ENCODE measurements at places on chromosomes 13 and 19.

- peak; percentile 23 for DNase-seq
Observed at GRCh38 chr19:54684527-54684926, 21.7 kb downstream of the LILRB4 start.

- DNase-seq = no peak
Observed at GRCh38 chr13:108375772-108376171, 106.3 kb downstream of the TNFSF13B start.

- no peak for DNase-seq
Observed at GRCh38 chr19:55391191-55391670, 5.5 kb downstream of the RPL28 start.

- DNase-seq = peak; percentile 74
Observed at GRCh38 chr13:101527130-101527529, 74.7 kb downstream of the ITGBL1 start.

GRCh38 chr13:108987517-108987916, 358.1 kb downstream of the MYO16 start:
- no peak for DNase-seq

GRCh38 chr13:30314069-30314468, 6.7 kb upstream of the KATNAL1 start:
- no peak for DNase-seq

DNA sequence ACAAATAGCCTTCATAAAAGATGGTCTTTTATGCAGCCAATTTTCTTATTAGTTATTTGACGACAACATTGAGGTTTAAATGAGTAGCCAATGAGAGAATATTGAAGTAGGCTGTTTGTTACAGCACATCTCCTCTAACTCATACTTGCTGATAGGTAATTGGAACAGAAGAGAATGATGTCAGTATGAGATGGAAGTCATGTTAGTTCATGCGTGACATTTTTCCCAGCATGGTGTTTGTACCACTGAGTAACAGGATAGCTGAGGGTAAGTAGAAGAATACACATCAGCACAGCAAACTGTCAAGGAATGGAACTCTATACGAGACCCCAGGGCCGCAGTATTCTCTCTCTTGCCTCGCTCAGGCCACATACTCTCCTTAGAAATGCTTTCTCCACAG, 37.2 kb downstream of the COL4A2 start:
- no peak for DNase-seq

DNA sequence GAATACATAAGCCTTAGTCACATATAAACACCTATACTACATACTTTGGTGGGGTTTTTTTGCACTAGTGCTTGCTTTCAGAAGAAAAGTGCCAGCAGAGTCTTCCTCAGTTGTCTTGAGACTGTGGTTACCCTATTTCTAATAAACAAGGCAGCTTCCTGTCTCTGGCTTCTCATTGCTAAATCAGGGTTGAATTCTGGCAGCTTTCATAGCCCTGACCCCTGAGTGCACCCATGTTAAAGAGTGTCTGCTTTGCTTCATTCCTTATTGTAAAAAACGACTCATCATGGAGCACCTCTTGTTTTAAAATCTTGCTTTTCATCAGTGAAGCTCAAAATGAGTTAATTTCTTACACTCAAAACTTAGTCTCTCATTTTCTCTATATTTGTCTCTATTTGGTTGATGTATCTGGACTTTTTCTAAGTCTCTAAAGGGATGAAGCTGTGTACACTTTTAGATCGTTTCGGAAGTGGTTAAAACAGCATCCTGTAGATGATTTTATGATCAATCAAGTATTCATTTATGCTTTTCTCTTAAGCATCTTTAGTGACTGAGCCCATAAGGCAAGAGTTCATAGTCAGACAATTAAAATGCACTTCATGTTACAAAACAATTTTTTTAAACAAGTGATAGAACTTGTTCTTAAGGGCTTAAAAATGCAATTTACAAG, 72.1 kb downstream of the KLF12 start:
- DNase-seq = peak; percentile 33

- no peak for DNase-seq
Observed at GRCh38 chr13:41007744-41008128, 11.4 kb downstream of the ELF1 start.

DNA sequence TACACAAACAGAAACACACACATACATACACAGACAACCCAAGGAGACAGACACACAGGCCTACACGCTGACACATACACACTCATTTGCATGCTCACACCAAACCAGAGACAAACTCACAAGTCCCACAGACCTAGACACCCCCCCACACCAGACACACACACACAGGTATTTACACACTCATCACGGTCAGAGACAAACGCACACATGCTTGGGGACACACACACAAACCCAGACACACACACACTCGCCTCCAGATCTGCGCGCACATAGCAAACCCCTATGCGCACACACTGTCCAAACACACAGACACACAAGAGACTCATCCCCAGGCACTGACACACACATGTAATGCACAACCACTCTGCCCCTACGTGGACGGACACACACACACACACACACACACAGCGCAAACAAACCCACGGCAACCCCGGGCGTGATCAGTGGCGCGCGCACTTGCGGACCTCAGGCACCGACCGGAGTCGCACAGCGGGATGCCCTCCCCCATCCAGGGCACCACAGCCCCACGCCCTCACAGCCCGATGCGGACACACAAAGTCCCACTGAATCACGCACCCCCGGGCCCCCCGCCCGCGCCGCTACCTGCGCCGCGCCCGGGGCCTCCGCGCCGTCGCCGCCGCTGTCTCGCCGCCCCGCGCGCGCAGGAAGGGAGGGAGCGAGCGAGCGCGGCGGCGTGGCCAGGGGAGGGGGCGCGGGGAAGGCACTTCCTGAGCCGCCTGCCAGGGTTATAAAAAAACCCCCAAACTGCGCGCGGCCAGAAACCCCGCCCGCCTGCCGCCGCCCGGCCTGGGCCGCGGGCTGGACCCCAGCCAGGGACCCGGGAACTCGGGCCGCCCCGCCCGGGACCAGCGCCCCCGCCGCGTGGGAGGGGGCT, at the start of gene ADAMTS10:
Gene ADAMTS10, minus strand, starts transcription at position 675 of the 895 bp plus-strand sequence. CDS start 5,005 bp downstream, outside the sequence.
- no peak for DNase-seq

- peak; percentile 75 for DNase-seq
Observed at GRCh38 chr19:575527-576506, 3.4 kb downstream of the BSG start.

GRCh38 chr13:78305171-78305570, 298.2 kb downstream of the POU4F1 start:
- no peak for DNase-seq

DNA sequence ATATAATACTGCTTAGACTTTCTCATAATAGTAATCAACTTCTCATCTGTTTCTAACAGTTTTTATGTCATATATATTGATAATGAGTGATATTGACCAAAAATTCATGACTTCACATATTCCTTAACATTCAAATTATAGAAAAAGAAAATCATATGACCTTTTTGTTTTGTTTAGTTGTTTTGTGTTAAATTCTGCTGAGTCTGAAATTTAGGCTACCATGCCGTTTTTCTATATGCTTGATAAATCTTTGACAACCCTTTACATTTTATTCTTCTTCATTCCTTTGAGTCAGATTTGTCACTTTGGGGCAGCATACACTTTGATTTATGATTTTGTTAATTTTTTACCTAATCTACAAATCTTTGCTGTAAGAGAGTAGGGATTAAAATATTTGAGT, 176.4 kb downstream of the ITGBL1 start:
- DNase-seq = no peak

- DNase-seq = no peak
Observed at GRCh38 chr13:40429706-40430545, 236.5 kb downstream of the FOXO1 start.

DNA sequence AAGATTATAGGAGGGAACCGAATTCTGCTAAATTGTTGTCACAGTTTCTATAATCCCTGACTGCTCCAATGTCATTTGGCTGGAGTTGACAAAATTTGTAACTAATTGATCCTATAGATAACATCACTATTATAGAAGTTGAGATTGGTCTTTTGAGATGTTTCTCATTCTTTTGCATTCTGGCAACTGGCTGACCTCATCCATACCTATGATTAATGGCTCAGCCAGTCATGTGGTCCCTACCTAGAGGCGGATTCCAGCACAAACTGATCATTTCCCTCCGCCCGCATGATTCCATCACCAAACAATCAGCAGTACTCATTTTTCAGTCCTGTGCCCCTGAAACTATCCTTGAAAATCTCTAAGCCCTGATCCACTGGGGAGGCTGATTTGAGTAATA, 4.2 kb downstream of the PSG2 start:
- peak; percentile 96 for DNase-seq

- no peak for DNase-seq
Observed at GRCh38 chr19:8022275-8022674, 16.8 kb upstream of the ELAVL1 start.
